ENCODE measurements at places on chromosomes 6 and 20. TPM values are rescaled to one million over a fixed set of nuclear protein-coding genes. Genes with fewer than 3 reads are reported as not detected.
A peak's percentile ranks its signal among the peaks of the same experiment; 100 is the strongest.

The NOL7 gene
- 54.7 TPM for total RNA-seq

The HTR1E gene
- total RNA-seq = not detected

The CD24 gene
- total RNA-seq = 352 TPM

The MYB gene
- total RNA-seq = 6.8 TPM

The B3GAT2 gene
- total RNA-seq = 1.2 TPM

- H3K4me3 ChIP-seq = no peak overlapping the region
- peaks cover 8% of the 10 kb centered on the region for H3K4me1 ChIP-seq
- H3K27ac ChIP-seq = no peak overlapping the region
- no peak for DNase-seq
Measured at GRCh38 chr20:49521356-49521755, 38.9 kb upstream of the KCNB1 start.

GRCh38 chr6:36131511-36132245 is 1.4 kb downstream of the MAPK13 start:
- peak overlapping the region; percentile 18 for H3K4me3 ChIP-seq
- no peak for DNase-seq
- peaks cover 29% of the 10 kb centered on the region for H3K27me3 ChIP-seq
- peaks cover 15% of the 10 kb centered on the region for H3K4me1 ChIP-seq
- H3K27ac ChIP-seq = no peak overlapping the region

GRCh38 chr20:52454660-52455059 is 263.1 kb upstream of the ZFP64 start:
- H3K27ac ChIP-seq = no peak overlapping the region
- peaks cover 4% of the 10 kb centered on the region for H3K4me1 ChIP-seq
- no peaks in the 10 kb centered on the region for H3K27me3 ChIP-seq
- H3K4me3 ChIP-seq = no peak overlapping the region

DNA sequence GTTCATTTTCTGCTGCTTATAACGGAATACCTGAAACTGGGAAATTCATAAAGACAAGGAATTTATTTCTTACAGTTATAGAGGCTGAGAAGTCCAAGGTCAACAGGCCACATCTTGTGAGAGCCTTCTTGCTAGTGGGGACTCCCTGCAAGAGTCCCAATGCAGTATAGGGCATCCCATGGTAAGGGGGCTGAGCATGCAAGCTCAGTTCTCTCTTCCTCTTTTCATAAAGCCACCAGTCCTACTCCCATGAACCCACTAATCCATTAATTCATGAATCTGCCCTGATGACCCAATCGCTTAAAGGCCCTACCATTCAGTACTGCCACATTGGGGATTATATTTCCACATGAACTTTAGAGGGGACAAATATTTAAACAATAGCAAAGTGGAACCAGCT is 26.5 kb downstream of the CYB5R4 start:
- H3K27me3 ChIP-seq = no peaks in the 10 kb centered on the region
- peaks cover 3% of the 10 kb centered on the region for H3K4me1 ChIP-seq

- DNase-seq = no peak
- H3K4me3 ChIP-seq = no peak overlapping the region
- H3K36me3 ChIP-seq = no peaks in the 10 kb centered on the region
- H3K4me1 ChIP-seq = peaks cover 11% of the 10 kb centered on the region
Measured at GRCh38 chr20:17503301-17504065, 27.7 kb downstream of the BFSP1 start.

- H3K4me3 ChIP-seq = peak overlapping the region; percentile 56
- no peaks in the 10 kb centered on the region for H3K36me3 ChIP-seq
- peaks cover 34% of the 10 kb centered on the region for H3K4me1 ChIP-seq
- no peak overlapping the region for H3K27ac ChIP-seq
Measured at GRCh38 chr6:10585209-10585845, 64.2 kb downstream of the GCNT2 start.

- peaks cover 12% of the 10 kb centered on the region for H3K4me1 ChIP-seq
- peaks cover 37% of the 10 kb centered on the region for H3K27me3 ChIP-seq
- no peaks in the 10 kb centered on the region for H3K36me3 ChIP-seq
Measured at GRCh38 chr6:17096652-17097051, 5.2 kb upstream of the STMND1 start.

DNA sequence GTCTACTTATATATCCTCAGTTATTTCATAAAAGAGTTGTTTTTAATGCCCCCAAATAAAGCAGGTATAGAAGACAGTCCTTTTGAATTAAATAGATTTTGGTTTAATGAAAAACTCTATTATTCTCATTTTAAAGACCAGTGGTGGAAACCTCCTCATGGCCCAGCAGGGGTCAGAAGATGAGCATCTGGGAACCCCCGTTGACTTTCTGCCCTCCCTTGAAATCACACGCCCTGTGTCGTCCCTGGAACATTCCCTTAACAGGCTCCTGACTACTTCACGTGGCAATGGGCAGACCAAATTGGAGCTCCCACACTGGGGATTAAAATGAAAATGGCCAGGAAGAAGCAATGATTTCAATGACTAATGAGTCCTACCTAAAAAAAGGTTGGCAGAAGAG is 220.9 kb downstream of the KIF16B start:
- peaks cover 12% of the 10 kb centered on the region for H3K4me1 ChIP-seq
- DNase-seq = no peak
- no peak overlapping the region for H3K4me3 ChIP-seq
- no peaks in the 10 kb centered on the region for H3K36me3 ChIP-seq
- no peaks in the 10 kb centered on the region for H3K27me3 ChIP-seq

- DNase-seq = no peak
- no peak overlapping the region for H3K27ac ChIP-seq
- H3K36me3 ChIP-seq = peaks cover 4% of the 10 kb centered on the region
- H3K4me1 ChIP-seq = no peaks in the 10 kb centered on the region
- H3K27me3 ChIP-seq = no peaks in the 10 kb centered on the region
Measured at GRCh38 chr20:18701969-18702368, 111.6 kb upstream of the SCP2D1 start.

- no peak for DNase-seq
Measured at GRCh38 chr6:156866220-156867015, 89.2 kb downstream of the ARID1B start.

GRCh38 chr6:137264311-137265075 is 45.3 kb upstream of the IFNGR1 start:
- DNase-seq = no peak
- H3K36me3 ChIP-seq = no peaks in the 10 kb centered on the region
- peaks cover 58% of the 10 kb centered on the region for H3K27me3 ChIP-seq
- no peak overlapping the region for H3K4me3 ChIP-seq
- H3K4me1 ChIP-seq = no peaks in the 10 kb centered on the region

GRCh38 chr20:37259031-37259430 is 2.6 kb downstream of the GHRH start:
- no peaks in the 10 kb centered on the region for H3K27me3 ChIP-seq
- H3K4me1 ChIP-seq = peaks cover 30% of the 10 kb centered on the region
- no peaks in the 10 kb centered on the region for H3K36me3 ChIP-seq
- no peak for DNase-seq

DNA sequence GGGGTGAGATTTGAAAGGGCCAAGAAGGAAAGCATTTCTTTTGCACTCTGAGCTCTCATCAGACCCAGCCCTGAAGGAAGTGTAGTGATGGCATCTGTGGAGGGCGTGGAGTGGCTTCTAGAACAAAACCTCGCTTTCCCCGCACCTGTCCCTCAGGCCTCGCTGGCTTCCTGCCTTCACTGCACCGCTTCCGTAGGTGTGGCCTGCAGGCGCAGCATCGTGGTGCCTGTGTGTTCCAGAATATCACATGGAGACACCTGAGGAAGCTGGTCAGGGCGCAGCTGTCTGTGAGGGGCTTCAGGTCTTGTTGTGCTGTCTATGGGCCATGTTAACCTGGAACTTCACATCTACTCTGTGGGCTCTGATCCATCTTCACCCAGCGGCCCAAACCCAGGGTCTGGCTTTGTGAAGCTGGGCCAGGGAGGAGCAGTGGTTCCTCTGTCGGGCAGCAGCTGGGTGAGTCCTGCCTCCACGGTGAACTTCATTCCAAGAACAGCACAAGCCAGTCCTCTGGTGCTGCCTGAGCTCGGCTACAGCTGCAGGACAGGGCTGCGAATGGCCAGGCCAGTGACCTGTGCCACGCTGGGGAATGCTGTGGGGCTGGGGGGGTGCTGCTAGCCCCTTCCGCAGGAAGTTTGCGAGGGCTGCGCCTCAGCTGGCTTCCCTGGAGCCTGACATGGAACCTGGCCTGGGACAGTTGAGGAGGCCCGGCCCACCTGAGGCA is 40.9 kb downstream of the DSTN start:
- DNase-seq = no peak
- H3K4me1 ChIP-seq = peaks cover 12% of the 10 kb centered on the region
- no peak overlapping the region for H3K27ac ChIP-seq

GRCh38 chr20:50642288-50642803 is 49.0 kb downstream of the RIPOR3 start:
- peaks cover 41% of the 10 kb centered on the region for H3K4me1 ChIP-seq
- H3K4me3 ChIP-seq = no peak overlapping the region
- H3K27ac ChIP-seq = no peak overlapping the region
- DNase-seq = no peak
- H3K27me3 ChIP-seq = no peaks in the 10 kb centered on the region

- H3K27me3 ChIP-seq = peaks cover 63% of the 10 kb centered on the region
- H3K27ac ChIP-seq = no peak overlapping the region
- DNase-seq = peak; percentile 68
- peaks cover 10% of the 10 kb centered on the region for H3K4me1 ChIP-seq
Measured at GRCh38 chr20:57061051-57061900, 205.2 kb downstream of the BMP7 start.

DNA sequence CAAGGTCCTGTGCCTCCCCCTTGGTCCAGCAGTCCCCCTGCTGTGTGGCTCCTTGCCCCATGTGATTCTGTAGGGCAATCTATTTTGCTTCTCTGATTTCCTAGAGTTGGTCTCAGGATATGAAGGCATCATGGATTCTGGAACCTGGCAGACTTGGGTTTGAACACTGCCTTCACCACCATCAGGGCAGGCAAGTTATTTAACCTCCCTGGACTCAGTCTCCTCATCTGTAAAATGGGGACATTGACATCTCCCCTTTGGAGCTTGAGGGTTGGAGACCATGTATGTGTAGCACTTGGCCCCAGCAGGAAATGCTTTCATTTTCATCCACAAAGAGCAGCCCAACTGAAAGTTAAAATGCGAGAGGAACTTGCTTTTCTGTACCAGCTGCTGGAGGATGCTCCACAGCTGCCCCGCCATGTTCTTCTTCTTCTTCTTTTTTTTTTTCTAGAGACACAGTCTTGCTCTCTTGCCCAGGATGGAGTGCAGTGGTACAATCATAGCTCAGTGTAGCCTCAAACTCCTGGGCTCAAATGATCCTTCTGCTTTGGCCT is 6.7 kb downstream of the TOX2 start:
- peaks cover 72% of the 10 kb centered on the region for H3K27me3 ChIP-seq
- H3K36me3 ChIP-seq = no peaks in the 10 kb centered on the region
- no peak for DNase-seq
- H3K4me3 ChIP-seq = no peak overlapping the region
- H3K4me1 ChIP-seq = peaks cover 11% of the 10 kb centered on the region

- H3K27ac ChIP-seq = no peak overlapping the region
- no peak for DNase-seq
- no peak overlapping the region for H3K4me3 ChIP-seq
- H3K4me1 ChIP-seq = peaks cover 10% of the 10 kb centered on the region
- H3K27me3 ChIP-seq = no peaks in the 10 kb centered on the region
Measured at GRCh38 chr6:46985943-46986342, 56.2 kb downstream of the ADGRF1 start.

GRCh38 chr6:69693762-69694161 is 103.0 kb downstream of the LMBRD1 start:
- no peak overlapping the region for H3K4me3 ChIP-seq
- H3K4me1 ChIP-seq = no peaks in the 10 kb centered on the region
- no peak overlapping the region for H3K27ac ChIP-seq
- no peaks in the 10 kb centered on the region for H3K27me3 ChIP-seq
- DNase-seq = no peak

GRCh38 chr20:50992336-50992732 is 30.6 kb downstream of the KCNG1 start:
- no peak overlapping the region for H3K4me3 ChIP-seq
- no peak for DNase-seq
- no peaks in the 10 kb centered on the region for H3K36me3 ChIP-seq
- H3K27me3 ChIP-seq = peaks cover 11% of the 10 kb centered on the region

DNA sequence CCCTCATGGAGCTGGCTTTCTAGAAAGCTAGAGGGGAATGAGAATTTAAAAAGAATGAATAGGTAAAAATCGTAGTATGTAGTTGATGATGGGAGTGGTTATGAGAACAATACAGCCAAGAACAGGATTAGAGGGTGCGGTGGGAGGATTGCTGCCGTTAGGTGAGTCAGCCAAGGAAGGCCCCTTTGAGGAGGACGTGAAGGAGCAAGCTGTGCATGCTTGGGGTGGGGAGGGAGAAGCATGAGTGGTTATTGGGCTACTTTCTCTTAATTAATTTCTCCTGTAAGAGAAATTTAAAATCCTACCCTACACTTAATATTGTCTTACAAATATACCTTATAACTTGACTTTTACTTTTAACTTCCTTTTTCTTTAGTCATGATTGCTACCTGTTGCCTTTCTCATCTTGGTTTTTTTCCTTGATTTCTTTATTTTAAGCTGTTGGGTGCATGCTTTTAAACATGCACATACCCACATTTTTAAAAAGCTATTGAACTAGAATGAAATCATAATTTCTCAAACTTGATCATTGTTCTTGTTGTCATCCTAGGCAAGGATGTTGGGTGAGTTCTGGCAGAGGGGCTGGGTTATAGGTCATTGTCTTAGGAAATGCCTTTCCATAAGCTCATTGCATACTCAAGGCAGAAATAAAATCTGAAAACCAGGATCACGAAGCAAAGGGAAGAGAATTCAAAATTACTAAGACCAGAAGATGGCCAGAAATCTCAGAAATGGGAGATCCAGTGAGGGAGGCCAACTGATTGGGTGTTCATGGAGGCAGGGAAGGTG is 114.5 kb downstream of the TCP11 start:
- H3K27ac ChIP-seq = no peak overlapping the region
- no peak for DNase-seq
- H3K4me1 ChIP-seq = peaks cover 43% of the 10 kb centered on the region

DNA sequence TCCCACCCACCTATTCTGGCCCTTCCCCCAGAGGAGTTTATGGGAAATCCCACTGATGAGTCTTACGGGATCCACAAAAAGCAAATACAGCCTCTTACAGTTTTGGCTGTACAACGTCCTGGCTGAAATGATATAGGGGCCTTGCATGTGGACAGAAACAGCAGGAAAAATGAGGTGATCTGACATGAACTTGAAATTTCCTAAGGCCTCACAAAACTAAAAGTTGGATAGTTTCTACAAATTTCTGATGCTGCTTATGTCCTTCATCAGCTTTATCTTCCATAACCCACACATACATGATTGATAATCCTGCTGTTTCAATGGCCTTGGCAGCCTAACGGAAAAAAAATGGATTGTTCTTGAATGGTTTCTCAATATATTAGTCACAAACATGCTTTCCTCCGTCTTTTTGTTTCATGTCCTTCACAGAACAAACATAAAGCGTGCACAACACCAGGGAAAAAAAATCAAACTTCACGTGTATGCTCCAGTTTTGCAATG is 118.8 kb downstream of the BMP5 start:
- H3K36me3 ChIP-seq = no peaks in the 10 kb centered on the region
- no peaks in the 10 kb centered on the region for H3K27me3 ChIP-seq
- H3K4me3 ChIP-seq = no peak overlapping the region
- H3K27ac ChIP-seq = no peak overlapping the region
- DNase-seq = no peak
- no peaks in the 10 kb centered on the region for H3K4me1 ChIP-seq

- no peak overlapping the region for H3K4me3 ChIP-seq
- no peak overlapping the region for H3K27ac ChIP-seq
- no peak for DNase-seq
- H3K36me3 ChIP-seq = no peaks in the 10 kb centered on the region
- no peaks in the 10 kb centered on the region for H3K4me1 ChIP-seq
Measured at GRCh38 chr20:43987018-43987417, 72.4 kb downstream of the TOX2 start.

GRCh38 chr6:74713941-74714340 is 491.9 kb downstream of the COL12A1 start:
- H3K27ac ChIP-seq = no peak overlapping the region
- no peak overlapping the region for H3K4me3 ChIP-seq
- H3K27me3 ChIP-seq = no peaks in the 10 kb centered on the region
- no peak for DNase-seq
- peaks cover 11% of the 10 kb centered on the region for H3K36me3 ChIP-seq
